ENCODE measurements at places on chromosomes 6 and 20. TPM values are rescaled to one million over a fixed set of nuclear protein-coding genes. Genes with fewer than 3 reads are reported as not detected.

ADGRF5 gene
- total RNA-seq, result 41.3 TPM

C6orf15 gene
- total RNA-seq, result not detected

C6orf132 gene
- total RNA-seq, result 2.7 TPM

RAET1G gene
- 1.2 TPM for total RNA-seq

ZC3H12D gene
- 1.2 TPM for total RNA-seq

NNAT gene
- 31.4 TPM for total RNA-seq

TMEM217 gene
- total RNA-seq, result 3.4 TPM

NOX3 gene
- total RNA-seq, result not detected

CTAGE9 gene
- total RNA-seq, result not detected

OTOR gene
- total RNA-seq, result 0.16 TPM

RUNX2 gene
- total RNA-seq, result 2.4 TPM

HCRTR2 gene
- total RNA-seq, result 0.16 TPM

C20orf141 gene
- total RNA-seq, result not detected

RAMACL gene
- total RNA-seq, result 6.0 TPM

MRPL18 gene
- total RNA-seq, result 58.0 TPM

TBXT gene
- total RNA-seq, result not detected

MICB gene
- total RNA-seq, result 1.6 TPM

TREM2 gene
- 0.95 TPM for total RNA-seq

RNF217 gene
- total RNA-seq, result 51.7 TPM

MYCT1 gene
- total RNA-seq, result 25.1 TPM

WFDC12 gene
- total RNA-seq, result not detected

DNAH8 gene
- total RNA-seq, result 1.5 TPM

SLC17A1 gene
- not detected for total RNA-seq

TTK gene
- 21.9 TPM for total RNA-seq

ACTR5 gene
- total RNA-seq, result 6.2 TPM

OLIG3 gene
- not detected for total RNA-seq

SLC22A7 gene
- total RNA-seq, result not detected

IRF4 gene
- 2.0 TPM for total RNA-seq

SMOC2 gene
- 61.1 TPM for total RNA-seq

TP53TG5 gene
- 0.69 TPM for total RNA-seq

TAGAP gene
- 2.5 TPM for total RNA-seq

SRSF12 gene
- total RNA-seq, result 8.6 TPM

SMLR1 gene
- total RNA-seq, result not detected

DEFB124 gene
- not detected for total RNA-seq

LY86 gene
- 4.1 TPM for total RNA-seq

CAGE1 gene
- total RNA-seq, result not detected

EYS gene
- 4.4 TPM for total RNA-seq

SNPH gene
- total RNA-seq, result 3.5 TPM

SPAG4 gene
- 1.6 TPM for total RNA-seq

RIPPLY2 gene
- total RNA-seq, result 0.26 TPM

GPR6 gene
- total RNA-seq, result not detected

WFDC10B gene
- total RNA-seq, result not detected

CDH4 gene
- 0.42 TPM for total RNA-seq

TREM1 gene
- total RNA-seq, result 0.26 TPM

FAM83C gene
- total RNA-seq, result 0.21 TPM

RAB44 gene
- 0.26 TPM for total RNA-seq

CD93 gene
- total RNA-seq, result 72.8 TPM

STX11 gene
- 2.7 TPM for total RNA-seq

ARHGAP40 gene
- 1.9 TPM for total RNA-seq

PAK5 gene
- total RNA-seq, result 0.48 TPM

MAP7 gene
- total RNA-seq, result 10.4 TPM

TRIM15 gene
- not detected for total RNA-seq

KCNK5 gene
- total RNA-seq, result 2.3 TPM

F13A1 gene
- 203 TPM for total RNA-seq

CLPSL1 gene
- not detected for total RNA-seq
